ENCODE measurements at places on chromosomes 5 and 9.

DNA sequence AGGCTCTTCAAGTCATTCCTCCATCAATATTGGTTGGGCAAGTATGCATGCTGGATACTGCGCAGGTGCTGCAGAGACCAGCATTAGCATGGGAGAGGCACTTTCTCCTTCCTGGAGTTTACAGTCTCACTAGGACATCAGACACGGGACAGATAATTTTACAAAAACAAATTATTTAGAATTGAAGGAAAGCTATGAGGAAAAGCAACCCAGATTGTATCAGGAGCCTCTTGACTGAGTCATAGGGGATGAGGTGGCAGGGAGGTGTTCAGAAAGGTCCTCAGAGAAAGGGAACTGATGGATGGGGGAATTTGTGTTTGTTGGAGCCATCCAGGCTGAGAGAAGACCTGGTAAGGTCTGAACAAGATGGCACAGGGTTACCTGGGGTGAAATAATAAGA, 24.5 kb upstream of the RAB14 start:
- no peak for DNase-seq

DNA sequence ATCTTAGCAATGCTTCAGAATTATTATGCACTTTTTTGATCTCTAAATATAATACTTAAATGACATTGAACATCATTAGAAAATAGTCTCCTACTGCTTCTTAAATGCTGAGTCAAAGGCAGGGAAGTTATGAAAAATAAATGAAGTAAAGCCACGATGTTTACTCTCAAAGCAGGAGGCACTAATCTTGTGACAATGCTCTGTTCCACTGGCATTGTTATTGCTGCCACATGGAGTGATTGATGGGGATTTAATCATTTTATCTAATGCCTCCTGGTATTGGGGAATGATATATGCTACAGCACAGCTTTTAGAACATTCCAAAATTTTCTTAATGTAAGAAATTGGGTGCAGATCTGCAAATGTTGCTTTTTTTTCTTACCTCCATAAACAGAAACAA, 1655.4 kb upstream of the NUDT12 start:
- DNase-seq = no peak

DNA sequence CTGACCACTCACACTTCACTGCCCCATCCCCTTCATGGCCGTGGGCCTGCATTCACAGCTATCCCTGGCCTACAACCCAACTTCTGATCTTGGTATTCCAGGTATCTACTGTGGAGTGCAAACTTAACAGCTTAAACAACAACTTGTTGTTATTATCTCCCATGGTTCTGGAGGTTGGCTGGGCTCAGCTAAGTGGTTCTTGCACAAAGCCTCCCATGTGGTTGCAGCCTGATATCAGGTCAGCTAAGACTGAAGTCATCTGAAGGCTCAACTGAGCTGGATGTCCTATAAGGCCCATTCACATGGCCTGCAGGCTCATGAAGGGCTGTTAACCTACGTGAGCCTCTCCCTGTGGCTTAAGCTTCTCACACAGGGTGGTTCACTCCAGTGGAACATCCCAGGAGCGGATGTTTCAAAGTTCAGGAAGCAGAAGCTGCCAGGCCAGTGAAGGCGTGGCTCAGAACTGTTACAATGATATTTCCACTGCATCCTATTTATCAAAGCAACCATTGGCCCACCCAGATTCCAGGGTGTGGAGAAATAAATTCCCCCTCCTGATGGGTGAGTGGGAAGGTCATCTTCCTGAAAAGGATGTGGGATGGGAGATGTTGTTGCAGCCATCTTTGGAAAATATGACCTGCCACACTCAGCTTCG, 30.0 kb upstream of the TRIO start:
- DNase-seq = peak; percentile 53

DNA sequence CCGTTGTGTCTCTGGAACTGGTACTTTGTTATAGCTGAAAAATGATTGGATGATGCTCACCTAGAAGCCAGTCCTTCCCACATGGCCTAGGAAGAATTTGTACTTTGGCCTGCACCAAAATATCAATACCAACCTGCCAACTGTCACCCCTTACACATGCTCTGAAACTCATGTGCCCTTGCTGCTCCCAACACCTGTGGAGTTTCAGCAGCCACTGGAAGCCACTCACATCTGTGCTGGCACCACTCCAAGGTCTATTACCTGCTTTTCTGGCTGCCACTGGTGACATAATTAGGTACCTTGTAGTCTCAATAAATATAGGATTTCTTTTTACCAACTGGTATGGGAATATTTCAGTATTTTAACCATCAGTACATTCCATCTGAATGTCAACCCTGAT, 363.6 kb downstream of the SH3GL2 start:
- DNase-seq = no peak

DNA sequence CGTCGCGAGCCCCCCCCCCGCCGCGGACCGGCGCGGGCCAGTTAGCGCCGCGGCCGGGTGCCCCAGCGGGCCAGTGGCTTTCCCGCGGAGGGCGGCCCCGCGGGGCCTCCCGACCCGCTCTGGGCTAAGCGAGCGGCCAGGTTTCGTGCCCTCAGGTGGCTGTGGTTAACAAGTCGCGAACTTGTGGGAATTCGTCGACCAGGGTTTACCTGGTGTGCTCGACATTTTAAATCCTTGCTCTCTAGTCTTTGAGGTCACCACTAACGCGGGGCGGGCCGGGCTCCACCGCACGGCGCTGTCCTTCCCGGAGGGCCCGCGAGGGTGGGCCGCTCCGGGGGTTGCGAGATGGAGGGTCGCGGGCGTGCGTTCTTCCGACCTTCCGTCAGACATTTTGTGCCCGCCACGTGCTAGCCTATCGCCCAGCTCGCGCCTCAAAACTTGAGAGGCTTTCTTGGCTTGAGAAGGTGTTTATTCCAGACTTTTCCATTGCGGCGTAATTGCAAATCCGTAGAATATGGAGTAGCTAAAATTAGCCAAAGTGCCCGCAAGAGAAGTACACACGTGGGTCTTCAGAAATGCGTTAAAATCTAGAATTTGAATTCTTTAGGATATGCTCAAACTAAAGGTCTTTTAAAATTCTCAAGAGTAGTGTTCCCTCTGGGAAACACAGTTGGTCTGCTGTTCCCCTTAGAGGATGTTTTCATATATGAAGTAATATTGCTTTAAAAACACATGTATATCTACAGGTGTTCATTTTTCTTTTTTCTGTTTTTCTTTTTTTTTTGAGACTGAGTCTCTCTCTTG, 2.1 kb downstream of the ANP32B start:
- DNase-seq = peak; percentile 45

DNA sequence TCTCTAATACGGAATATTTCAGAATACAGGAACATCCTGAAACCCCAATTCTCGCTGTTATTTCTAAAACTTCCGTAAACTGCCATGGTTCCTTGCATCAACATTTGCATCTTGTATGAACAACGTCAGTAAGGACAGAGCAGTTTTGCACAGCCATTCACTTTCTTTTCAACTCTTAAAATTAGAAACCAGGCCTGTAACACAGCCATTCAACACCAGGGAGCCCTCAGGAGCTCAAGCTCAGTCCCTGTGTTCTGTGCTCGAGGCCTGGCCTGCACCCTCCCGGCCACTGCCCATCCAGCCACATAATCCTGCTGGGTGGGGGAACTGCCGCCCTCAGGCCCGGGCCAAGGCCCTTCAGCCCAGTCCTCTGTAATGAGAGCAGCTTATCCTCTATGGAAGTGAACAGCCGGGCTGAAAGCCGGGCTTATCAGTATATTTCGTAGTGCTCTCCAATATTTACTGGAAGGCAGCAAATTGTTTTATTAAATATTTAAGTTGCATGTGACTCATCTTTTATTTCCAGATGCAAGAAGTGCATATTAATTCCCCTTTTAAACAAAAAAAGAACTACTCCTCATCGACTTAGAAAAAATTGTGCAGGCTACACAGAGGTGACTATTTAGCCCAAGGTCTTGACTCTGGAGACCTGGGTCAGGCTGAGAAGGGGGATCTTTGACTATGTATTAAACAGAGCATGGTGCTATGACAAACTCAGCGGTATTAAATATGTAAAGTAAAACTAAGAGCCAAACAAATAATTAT, 33.2 kb upstream of the SLC6A3 start:
- peak; percentile 27 for DNase-seq

DNA sequence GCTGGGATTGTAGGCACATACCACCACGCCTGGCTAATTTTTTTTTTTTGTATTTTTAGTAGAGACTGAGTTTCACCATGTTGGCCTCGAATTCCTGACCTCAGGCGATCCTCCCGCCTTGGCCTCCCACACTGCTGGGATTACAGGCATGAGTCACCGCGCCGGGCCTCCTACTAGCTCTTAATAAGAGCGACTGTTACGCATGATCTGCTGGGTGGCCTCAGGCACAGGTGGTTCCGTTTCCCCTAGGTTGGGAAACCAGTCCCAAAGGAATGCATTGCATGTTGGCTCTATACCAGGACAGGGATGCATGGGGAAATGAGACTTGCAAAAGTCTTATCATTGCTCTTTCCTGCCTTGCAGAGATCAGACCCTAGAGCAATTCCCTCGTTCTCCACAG, 184.7 kb upstream of the PPP1R26 start:
- DNase-seq = no peak

GRCh38 chr5:76674330-76675066, 41.4 kb upstream of the F2R start:
- DNase-seq = no peak

DNA sequence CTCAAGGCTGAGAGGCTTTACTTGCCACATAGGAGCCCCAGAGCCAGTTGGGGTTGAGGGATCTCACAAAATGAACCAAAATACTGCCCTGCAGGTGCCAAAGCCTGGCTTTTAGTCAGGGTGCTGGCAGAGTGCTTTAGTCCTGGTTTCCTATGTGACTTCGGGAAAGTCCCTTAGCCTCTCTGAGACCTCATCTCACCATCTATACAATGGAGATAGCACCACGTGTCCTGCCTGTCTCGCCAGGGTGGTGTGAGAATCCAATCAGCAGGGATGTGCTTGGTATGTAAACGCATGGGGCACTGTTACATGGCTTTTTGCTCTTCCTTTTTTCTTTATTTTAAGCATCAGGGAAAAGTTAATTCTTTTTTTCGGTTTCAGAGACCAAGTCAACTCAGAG, 68.3 kb downstream of the SHB start:
- DNase-seq = no peak

GRCh38 chr9:126761274-126761673, 43.6 kb upstream of the ZBTB43 start:
- no peak for DNase-seq

DNA sequence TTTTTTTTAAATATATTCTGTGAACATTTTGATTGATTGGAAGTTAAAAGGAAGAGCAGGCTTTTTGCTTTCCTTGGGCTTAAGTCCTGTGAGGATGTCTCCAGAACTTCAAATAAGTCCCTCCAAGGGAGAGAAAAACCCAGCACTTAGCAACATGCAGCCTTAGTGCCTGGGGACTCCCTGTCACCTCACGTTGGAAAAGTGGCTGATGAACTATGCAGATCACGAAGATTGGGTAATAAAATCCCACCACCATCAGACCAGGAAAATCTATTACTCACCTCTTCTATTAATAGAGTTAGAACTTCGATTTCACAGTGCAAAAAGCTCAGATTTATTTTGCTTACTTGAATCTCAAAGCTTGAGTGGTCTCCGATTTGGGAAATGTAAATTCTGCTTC, 507.0 kb downstream of the MAT2B start:
- DNase-seq = no peak

DNA sequence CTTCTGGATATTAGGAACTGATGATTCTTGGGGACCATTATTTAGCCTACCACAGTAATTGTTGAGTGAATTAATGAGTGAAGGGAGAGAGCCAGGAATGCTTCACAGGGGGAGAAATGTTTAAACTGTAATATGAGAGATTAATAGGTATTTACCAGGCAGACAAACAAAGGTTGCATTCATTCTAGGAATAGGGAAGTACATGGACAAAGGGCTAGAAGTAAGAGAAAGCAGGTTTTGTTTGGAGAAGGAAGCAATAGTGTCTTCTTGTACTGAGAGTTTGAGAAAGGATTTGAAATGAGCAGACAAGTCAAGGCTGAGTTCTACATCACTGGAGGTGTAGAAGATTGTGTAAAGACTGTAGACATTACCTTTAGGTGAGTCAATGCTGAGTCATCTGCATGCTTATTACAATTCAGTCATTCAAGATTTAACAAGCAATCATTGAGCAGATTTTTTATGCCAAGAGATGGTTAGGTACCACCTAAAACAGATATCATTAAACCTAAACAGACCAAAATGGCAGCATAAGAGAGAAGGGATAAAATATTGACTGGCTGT, 8.0 kb downstream of the TAF1L start:
- DNase-seq = no peak

GRCh38 chr5:137372773-137373160, 126.4 kb downstream of the SPOCK1 start:
- DNase-seq = no peak

GRCh38 chr5:172642486-172642885, 1.4 kb downstream of the NEURL1B start:
- DNase-seq = no peak

DNA sequence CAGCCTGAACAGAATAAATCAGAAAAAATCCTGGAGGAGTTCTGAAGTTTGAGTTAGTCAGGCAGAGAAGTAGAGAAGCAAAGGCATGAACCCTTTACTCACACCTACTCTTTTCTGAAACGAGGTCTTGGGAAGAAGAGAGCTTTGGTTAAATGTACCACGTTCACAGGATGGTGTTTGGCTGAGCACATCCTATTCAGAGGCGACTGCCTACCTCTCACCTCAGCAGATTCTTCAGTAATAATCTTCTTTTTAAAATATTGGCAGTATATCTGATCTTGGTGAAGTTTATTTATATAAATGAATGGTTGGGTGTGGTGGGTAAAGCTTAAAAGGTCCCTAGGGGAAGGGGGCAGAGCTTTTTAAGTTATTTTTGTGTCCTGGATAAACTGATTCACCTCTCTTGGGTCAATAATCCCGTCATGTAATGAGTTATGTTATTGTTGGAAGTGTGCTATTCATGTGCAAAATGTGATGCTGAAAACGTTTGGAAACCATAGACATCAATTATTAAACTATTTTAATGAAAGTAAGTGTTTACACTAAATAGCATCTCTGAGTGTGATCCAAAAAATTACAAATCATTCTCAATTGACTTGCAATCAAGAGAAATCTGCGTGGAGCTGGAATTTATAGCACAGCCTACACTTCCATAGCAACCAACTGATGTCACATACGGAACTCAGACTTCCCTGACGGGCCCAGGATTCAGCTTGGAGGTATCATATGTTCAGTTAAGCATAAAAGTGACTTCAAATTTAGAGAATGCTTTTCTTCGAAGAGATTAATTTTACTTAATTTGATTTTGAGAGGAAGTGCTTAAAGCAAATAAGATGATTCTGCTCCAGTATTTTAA, 94.3 kb upstream of the EQTN start:
- DNase-seq = no peak

DNA sequence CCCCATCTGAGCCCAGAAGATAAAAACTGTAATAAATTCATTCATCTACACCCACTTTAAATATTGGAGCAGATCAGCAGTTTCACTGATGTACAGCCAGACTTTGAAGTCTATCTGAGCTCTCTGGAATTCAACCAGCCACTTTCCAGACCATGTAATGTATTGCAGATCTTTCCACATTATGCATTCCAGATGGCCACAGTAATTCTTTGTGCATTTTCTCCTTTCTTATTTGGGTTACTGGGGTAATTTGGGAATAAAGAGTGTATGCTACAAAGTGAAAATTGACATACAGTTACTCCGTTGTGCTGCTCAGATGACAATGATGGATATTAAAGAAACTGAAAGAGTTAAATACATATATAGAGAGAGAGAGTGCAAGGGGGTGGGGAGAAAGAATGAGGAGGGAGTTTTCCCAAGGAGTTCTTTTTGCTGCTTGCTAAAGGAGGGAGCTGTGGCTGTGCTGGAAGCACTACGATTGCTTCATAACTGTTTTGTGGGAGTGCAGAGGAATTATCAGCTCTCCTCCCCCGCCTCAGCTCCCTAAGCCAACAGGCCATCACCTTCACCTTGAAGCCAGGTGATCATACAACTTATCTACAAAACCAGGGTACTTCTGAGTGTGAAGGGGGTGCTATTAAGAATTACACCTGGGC, 152.8 kb downstream of the GAS1 start:
- DNase-seq = no peak

Data from Right ventricle myocardium superior (tissue), 1 donor.